RPMI8226 (cell line): ENCODE measurements at places on chromosomes 16 and 17.

DNA sequence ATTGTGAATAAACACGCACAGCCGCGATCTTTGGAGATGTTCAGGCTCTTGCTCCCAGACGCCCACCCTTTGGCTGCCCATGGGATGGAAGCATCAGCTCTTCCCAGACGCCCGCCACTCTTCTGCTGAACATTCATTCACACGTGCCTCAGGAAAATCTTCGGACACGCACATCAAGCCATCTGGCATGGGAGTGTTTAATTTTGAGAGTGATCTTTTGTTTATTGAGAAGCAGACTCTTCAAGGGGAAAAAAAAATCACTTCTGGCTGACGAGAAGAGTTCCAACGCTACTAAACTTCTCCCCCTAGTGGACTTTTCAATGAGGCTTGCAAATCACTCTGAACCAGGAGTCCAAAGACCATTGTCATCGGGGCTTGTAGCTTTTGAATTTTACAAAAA, 62.0 kb upstream of the NUDT7 start:
- peak; percentile 23 for DNase-seq

GRCh38 chr17:30086896-30087295, 29.7 kb upstream of the NSRP1 start:
- DNase-seq: no peak

DNA sequence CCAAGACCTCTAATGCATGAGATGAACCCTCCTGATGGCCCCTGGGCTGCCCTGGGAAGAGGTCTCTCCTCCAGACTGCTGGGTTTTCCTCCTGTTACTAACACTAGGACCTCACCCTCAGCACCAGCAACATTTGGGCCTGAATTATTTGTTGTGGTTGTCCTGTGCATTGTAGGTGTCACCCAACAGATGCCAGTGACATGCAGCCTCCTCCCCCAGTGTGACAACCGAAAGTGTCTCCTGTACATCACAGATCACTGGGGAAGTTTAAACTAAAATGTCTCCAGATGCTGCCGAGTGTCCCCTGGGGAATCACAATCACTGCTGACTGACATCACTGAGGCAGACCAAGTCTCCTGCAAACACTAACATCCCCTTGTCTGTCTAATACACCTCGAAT, 74.8 kb downstream of the SLC5A11 start:
- DNase-seq: no peak

- DNase-seq: no peak
These were observed 167.4 kb upstream of the CACNG3 start for GRCh38 chr16:24088767-24089166.

DNA sequence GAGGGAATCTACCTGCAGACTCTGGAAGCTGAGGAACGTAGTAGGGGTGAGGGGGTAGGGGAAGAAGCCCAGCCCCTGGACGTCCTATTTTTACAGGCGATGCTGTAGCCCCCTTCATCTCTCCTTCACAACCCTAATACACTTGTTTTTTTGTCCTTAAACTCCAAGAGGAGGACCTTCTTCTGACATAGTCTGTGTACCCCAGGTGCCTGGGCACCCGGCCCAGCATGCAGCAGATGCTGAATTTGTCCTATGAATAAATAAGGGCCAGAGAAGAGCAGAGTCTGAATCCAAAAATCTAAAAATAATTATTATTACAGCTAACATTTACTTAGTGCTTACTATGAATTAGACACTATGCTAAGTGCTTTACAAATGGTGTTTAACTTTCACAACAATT, 5.1 kb downstream of the KIF18B start:
- DNase-seq: no peak

DNA sequence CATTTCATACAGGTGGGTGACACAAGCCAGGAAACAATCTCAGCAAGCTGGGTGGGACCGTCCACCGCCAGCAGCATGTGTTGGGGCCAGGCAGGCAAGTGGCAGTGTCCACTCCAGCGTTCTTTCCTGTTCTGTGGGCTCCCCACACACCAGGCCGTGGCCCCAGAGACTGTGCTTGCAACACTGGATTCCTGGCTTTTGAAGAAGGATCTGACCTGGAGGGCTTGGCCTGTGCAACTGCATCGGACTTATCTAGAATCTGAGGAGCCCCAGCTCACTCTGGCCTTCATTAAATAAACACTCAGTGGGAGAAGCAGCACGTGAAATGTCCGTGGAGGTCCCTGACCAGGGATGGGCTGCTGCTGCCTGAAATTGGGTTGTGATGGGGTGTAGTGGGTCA, 3.2 kb downstream of the KSR1 start:
- no peak for DNase-seq

DNA sequence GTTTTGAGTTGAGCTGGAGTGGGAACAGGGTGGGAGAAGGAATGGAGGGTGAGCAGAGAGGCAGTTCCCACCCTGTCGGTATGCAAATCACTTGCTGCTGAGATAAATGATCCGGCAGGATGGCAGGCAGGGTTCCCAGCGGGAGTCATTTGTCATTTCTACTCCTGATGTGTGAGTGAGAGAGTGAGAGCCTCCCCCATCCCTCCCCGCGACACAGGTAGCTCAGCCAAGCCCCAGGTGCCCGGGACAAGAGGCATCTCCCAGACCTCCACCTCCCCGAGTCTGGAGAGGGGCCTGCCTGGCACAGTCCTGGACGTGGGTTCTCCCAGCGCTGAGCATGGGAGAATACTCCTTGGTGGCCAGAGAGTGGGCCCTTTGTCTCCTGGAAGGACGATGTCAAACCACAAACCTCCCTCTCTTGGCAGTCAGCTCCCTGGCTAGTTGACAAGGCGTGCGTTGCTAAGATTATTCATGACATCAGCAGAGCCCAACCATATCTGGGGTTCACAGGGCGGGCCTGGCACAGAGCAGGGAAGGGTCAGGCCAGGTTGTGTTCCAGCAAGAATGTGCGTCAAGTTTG, 33.7 kb upstream of the TNRC6C start:
- peak; percentile 87 for DNase-seq

GRCh38 chr17:40318830-40319391, 9.9 kb downstream of the RARA start:
- peak; percentile 17 for DNase-seq

GRCh38 chr17:1486802-1487695, 5.4 kb downstream of the MYO1C start:
- peak; percentile 89 for DNase-seq

DNA sequence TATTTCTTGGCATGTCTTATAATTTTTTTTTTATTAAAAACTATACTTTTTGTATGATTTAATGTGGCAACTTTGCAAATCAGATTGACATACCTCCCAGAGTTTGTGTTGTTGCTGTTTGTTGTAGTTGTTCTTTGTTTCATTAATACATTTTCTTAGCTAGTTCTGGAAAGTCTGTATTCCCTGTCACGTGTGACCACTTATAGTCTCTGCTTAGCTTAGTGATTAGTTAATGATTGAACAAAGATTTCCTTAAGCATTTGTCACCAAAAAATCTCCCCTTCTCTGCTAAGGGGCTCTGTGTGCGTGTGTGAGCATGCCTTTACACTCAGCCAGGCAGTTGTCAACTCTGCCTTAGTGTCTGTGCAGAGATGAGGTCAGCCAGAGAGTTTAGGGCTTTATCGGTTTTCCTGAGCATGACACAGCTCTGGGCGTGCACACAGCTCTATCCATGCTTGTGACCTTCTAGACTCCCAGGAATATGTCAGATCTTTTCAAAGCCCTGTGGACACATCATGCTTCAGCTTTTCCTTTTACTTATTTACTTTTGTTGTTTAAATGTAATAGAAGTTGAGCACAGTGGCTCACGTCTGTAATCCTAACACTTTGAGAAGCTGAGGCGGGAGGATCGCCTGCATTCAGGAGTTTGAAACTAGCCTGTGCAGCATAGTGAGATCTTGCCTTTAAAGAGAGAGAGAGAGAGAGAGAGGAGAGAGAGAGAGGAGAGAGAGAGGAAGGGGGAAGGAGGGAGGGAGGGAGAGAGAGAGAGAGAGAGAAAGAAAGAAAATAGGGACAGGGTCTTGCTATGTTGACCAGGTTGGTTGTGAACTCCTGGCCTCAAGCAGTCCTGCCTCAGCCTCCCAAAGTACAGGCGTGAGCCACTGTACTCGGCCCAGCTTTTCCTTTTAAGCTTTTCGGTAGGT, 21.9 kb downstream of the DNAI2 start:
- no peak for DNase-seq

DNA sequence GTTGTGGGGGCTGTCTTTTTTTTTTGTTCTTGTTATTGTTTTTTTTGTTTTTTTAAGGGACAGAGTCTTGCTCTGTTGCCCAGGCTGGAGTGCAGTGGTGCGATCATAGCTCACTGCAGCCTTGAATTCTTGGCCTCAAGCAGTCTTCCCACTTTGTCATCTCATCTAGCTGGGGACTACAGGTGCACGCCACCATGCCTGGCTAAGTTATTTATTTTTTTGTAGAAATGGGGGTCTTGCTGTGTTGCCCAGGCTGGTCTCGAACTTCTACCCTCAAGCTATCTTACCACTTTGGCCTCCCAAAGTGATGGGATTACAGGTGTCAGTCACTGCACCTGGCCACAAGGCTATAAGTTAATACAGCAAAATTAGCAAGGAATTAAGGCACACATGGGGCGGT, 101.7 kb downstream of the ABCC1 start:
- no peak for DNase-seq

DNA sequence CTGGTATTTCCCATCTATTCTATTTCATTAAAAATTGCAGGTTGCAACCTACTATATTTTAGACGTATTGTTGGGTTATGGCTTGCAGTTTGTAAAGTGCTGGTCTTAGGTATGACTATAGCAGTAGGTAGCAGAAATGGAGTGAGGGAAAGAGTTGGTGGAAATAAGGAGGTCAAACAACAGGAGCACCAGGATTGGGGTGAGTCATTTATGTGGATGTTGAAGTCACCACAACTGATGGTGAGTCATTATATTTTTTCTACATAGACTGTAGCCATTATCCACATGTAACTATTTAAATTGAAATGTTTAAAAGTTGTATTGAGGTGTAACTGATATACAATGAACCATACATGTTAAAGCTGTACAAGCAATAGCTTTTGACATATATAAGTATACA, 25.0 kb upstream of the HS3ST3A1 start:
- no peak for DNase-seq

GRCh38 chr16:27729516-27730304, 179.8 kb downstream of the KATNIP start:
- DNase-seq: no peak

DNA sequence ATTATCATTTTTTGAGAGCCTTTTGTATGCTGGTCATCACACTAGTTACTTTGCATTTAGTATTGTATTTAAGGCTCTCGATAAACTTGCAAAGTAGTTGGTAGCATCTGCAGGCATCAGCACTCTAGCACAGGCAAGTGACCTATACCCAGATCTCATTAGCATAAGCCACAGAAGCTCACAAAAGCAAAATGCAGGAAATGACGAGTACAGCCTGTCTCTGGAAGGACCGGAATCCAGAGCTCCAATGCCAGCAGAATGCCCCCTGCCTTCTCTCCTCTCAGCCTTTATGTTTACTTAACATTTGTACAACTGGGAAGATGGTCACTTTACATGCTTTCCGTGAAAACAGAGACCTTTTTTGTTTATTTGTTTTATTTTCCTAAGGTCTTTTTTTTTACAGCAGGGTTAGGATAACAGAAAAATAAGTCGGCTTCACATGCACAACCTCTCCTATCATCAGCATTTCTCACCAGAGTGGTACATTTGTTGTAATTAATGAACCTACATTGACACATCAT, 45.4 kb upstream of the MYOCD start:
- DNase-seq: no peak

GRCh38 chr16:31561426-31562233, 33.9 kb downstream of the AHSP start:
- DNase-seq: no peak

GRCh38 chr17:31811101-31811500, 47.9 kb downstream of the COPRS start:
- no peak for DNase-seq

GRCh38 chr16:13435873-13436474, 484.0 kb upstream of the ERCC4 start:
- no peak for DNase-seq

DNA sequence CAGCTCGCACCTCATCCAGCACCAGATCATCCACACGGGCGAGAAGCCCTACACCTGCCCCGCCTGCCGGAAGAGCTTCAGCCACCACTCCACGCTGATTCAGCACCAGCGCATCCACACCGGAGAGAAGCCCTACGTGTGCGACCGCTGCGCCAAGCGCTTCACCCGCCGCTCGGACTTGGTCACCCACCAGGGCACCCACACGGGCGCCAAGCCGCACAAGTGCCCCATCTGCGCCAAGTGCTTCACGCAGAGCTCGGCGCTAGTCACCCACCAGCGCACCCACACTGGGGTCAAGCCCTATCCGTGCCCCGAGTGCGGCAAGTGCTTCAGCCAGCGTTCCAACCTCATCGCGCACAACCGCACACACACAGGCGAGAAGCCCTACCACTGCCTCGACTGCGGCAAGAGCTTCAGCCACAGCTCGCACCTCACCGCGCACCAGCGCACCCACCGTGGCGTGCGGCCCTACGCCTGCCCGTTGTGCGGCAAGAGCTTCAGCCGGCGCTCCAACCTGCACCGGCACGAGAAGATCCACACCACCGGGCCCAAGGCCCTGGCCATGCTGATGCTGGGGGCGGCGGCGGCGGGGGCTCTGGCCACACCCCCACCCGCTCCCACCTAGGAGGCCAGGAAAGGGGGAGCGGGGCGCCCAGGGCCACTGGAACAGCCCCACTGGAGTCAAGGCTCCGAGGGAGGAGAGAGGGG, 7.5 kb downstream of the ZNF205 start:
- no peak for DNase-seq

DNA sequence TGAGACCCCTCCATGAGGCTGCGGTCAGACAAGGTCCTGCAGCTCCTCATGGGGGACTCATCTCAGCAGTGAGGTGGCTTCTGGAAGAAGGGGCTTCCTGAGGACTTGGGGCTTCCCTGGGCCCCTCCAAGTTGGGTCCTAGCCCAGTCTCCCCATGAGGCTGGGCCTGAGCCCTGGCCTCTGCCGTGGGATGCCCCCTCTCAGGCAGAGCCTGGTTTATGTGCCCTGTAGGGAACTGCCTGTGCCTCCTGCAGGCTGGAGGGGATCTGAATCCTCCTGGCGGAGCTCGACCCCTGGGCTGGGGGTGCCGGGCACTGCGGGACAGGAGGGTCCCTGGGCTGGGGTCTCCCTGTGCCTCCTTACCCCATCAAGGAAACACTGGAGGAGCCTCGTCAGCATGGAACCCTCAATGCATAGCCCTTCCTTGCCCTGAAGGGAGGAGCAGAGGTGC, 45.8 kb downstream of the TNFRSF13B start:
- no peak for DNase-seq

DNA sequence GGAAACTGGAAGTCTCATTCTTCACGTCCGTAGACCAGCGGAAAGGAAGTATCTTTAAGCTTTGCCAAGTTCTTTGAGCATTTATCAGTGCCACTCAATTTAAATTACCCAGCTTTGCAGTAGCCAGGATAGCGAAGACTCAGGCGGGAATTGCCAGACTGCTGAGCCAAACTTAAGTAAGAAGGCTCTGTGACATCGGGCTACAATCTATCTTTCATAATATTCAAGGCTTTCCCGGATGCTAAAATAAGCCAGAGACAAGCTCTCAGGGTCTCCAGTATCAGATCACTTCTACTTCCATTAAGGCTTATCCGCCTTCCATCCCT, 436 bp upstream of the BRIP1 start:
- DNase-seq: no peak

DNA sequence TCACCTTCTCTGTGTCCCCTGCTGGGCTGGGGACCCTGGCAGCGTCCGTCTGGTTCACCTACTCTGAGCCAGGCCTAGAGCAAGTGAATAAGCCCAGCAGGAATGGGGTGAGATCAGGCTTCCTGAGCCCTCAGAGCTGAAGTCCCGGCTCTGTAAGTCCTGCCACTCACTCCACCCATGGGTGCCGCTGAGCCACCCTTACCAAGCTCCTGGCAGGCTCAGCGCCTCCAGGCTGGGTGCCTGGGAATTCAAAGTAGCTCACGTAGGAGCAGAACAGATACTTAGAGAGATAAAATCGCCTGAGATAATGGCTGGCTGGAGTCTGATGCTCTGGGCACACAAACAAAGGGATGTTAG, 9.8 kb upstream of the LASP1NB start:
- DNase-seq: no peak
